ENCODE measurements at places on chromosomes 7 and 10.

- DNase-seq: no peak
These were observed 1.6 kb downstream of the DPYSL4 start for GRCh38 chr10:132188331-132188730.

GRCh38 chr10:103947799-103948516, 19.0 kb upstream of the SLK start:
- DNase-seq: no peak

DNA sequence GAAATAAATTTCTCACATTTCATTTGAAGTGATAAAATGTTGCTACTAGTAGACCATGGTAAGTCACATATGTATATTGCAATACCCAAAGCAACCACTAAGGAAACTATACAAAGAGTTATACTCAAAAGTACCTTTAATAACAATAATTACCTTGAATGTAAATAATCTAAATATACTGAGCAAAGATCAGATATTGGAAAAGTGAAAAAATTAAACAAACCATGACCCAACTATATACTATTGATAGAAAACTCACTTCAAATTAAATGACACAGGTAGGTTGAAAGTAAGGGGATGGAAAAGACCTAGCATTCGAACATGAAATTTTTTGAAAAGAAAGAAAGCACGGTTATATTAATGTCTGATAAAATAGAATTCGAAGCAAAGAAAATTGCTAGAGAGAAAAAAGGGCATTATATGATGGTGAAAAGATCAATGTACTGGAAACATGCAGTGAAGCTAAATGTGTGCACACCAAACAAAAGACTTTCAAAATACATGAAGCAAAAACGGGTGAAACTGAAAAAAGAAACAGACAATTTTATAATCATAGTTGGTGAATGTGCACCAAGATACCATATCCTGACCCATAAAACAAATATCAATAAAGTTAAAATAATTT, 29.1 kb downstream of the TFPI2 start:
- DNase-seq: no peak

- DNase-seq: no peak
These were observed 14.3 kb downstream of the CREB3L2 start for GRCh38 chr7:137987563-137987962.

- no peak for DNase-seq
These were observed 85.4 kb downstream of the MKX start for GRCh38 chr10:27660268-27660667.

- DNase-seq: no peak
These were observed 27.7 kb downstream of the RCC1L start for GRCh38 chr7:75045881-75046280.

GRCh38 chr7:101273206-101273605, 28.3 kb upstream of the FIS1 start:
- no peak for DNase-seq

GRCh38 chr7:119472408-119473038, 800.5 kb upstream of the KCND2 start:
- no peak for DNase-seq

DNA sequence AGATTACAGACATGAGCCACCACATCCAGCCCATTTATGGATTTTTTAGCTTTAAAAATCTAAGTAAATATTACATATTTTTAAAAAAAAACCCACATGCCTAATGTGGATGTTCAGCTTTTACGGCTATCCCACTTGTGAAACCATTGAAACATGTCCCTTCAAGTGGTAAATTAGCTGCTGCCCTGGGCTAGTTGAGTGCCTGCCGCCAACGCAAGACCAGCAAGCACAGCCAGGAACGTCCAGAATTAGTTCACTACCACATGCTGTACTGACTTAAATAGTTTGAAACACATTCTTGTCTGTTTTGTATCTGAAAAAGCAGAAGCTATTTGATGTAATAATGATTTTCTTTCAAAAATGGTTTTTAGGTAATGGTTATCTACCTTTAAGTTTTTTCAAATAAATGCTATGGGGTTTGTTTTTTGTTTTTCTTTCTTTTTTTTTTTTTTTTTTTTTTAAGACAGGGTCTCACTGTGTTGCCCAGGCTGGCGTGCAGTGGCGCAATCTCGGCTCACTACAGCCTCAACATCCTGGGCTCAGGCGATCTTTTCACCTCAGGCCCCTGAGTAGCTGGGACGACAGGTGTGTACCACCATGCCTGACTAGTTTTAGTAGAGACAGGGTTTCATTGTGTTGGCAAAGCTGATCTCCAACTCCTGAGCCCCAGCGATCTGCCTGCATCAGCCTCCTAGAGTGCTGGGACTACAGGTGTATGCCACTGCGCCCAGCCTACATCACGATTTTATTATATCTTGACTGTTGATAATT, 57.0 kb downstream of the KLRG2 start:
- no peak for DNase-seq

GRCh38 chr7:88200261-88200660, 19.6 kb downstream of the SRI start:
- DNase-seq: no peak

GRCh38 chr10:99693933-99694583, 34.7 kb downstream of the ENTPD7 start:
- DNase-seq: no peak

DNA sequence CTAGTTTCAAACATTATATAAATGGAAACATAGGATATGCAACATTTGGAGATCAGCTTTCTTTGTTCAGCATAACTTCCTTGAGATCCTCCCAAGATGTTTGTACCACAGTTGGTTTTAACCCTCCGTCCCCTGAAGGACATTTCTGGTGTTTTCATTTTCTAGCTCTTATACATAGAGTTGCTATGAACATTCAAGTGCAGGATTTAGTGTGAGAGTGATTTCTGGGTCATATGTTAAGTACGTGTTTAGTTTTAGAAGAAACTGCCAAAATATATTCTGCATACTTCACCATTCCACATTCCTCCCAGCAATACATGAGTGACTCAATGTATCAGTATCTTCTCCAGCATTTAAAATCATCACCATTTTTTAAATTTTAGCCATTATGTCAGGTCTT, 588.7 kb upstream of the PFKP start:
- DNase-seq: no peak

GRCh38 chr10:132382231-132382922, 14.6 kb upstream of the PWWP2B start:
- no peak for DNase-seq

DNA sequence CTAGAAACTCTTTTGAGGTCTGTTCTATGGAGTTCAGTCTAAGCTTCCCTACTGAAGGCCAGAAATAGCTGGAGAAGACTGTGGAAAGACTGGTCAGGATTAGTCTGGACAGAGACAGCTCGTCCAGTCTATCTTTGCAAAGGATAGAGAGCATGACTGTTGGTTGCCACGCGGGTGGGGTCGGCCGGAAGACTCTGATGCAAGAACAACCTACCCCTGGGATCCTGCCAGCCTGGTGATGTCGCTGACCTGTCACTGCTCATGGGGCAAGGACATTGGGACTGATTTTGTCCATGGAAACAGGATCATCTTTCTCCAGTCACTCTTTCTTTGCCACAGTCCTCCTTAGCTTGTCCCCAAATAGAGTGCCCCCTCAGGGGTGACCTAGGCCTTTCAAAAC, 337.6 kb upstream of the NPSR1 start:
- DNase-seq: no peak

DNA sequence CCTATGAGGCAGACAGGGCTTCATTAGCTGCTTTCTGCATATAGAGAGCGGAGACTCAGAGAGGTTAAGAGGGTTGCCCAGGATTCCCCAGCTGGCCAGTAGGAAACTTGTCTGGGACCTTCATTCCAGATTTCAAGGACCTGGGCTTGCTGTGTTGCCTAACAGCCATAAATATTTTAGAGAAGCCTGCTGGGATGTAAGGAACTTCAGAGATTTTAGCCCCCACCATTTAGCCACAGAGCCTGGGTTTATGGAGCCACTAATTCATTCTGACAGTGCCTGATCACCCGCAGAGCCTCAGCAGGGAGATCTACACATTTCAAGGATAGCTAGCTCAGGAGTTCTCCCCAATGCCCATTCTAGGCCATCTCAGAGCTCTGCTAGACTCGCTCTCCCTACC, 56.6 kb upstream of the TRUB1 start:
- no peak for DNase-seq

- DNase-seq: peak; percentile 12
These were observed 9.5 kb upstream of the ASAH2 start for GRCh38 chr10:50260791-50261281.

- DNase-seq: no peak
These were observed 85.6 kb downstream of the SDK1 start for GRCh38 chr7:3386423-3387190.

DNA sequence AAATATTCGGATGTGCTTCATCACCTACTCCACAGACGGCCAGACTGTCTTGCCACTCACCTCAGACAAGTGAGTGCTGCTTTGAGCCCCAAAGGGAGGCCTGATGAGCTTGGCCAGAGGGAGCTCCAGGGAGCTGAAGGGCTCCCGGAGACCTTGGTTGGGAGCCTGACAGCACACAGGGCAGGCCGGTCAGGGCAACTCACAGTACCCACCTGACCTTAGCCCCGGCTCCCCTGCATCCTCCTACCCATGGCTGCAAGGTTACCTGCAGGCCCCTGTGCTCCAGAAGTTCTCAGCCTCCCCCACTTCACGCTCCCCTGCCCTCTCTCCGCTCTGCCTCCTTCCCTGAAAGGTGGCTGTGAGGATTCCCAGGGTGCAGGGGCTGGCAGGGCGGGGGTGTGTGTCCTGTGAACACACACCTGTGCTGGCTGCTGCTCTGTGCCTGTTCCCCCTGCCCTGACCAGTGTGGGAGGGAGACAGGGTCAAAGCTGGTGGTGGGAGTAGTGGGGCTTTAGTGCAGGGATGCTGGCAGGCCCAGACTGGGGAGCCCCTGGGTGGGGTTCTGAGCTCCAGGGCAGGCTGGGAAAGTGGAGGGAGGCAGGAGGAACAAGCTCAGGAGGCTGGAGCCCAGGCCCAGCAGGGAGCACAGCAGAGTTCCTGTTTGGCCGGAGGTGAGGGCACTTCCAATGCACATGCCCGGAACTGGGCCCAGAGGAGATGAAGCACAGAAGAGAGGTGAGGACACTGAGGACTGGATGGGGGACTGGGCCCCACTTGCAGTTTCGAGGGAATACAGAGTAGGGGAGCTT, 7.2 kb downstream of the ANTXRL start:
- no peak for DNase-seq

DNA sequence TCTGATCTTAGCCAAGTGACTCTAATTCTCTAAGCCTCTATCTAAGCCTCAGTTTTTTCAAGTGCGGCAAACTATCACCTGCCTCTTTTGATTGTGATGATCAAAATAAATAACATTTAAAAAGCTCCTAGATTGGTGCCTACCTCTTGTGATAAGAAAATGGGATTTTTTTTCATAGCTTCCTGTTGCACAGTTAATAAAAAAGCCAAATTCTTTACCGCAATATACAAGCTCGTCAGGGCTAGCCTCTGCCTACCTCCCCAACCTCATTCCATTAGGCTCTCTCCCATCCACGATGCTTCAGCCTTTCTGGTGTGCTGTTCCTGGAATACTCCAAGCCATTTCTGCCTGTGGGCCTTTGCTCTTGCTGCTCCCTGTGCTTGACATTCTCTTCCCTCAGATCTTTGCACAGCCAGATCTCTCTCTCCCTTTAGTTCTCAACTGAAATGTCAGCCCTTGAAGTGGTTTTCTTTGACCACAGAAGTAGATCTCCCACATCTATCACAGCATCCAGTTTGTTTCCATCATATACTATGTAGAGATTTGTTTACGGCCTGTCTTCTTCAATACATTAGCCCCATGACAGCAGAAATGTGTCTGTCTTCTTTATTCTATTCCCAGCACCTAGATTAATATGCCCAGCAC, 48.8 kb downstream of the SFR1 start:
- no peak for DNase-seq

- no peak for DNase-seq
These were observed 6.9 kb downstream of the CDHR1 start for GRCh38 chr10:84201244-84201606.

DNA sequence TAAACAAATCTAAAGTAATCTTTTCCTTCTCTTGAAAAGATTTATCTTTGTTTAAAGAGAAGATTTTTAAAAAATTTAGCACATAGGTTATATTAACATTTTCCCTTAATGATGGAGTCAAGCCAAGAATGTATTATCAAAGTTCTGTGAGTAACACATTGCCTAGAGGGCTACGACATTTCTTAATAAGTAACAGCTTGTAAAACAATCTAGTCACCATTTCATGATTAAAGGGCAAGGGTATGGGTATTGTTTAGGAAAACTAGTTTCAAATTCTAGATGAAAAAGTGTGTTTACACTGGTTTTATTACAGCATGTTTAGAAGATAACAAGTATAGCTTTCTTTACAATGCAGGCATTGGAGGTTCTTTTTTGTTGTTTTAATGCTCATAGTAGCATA, 28.6 kb upstream of the LAMB4 start:
- no peak for DNase-seq

DNA sequence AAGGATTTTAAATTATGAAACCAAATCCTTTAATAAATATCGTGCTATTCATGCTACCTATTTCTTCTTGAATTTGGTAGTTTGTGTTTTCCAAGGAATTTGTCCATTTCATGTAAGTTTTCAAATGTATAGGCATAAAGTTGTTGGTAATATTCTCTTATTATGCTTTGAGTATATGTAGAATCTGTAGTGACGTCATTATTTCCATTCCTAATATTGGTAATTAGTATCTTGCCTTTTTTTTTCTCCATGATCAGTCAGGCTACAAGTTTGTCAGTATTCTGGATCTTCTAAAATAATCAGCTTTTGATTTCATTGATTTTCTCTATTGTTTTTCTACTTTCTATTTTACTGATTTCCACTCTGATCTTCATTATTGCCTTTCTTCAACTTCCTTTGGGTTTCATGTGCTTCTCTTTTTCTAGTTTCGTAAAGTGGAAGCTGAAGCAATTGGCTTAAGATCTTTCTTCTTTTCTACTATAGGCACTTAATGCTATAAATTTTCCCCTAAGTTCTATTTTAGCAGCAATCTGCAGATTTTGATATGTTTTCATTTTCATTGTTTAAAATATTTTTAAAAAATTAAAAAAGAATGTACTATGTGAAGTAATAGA, 156.5 kb upstream of the HDAC9 start:
- DNase-seq: no peak

DNA sequence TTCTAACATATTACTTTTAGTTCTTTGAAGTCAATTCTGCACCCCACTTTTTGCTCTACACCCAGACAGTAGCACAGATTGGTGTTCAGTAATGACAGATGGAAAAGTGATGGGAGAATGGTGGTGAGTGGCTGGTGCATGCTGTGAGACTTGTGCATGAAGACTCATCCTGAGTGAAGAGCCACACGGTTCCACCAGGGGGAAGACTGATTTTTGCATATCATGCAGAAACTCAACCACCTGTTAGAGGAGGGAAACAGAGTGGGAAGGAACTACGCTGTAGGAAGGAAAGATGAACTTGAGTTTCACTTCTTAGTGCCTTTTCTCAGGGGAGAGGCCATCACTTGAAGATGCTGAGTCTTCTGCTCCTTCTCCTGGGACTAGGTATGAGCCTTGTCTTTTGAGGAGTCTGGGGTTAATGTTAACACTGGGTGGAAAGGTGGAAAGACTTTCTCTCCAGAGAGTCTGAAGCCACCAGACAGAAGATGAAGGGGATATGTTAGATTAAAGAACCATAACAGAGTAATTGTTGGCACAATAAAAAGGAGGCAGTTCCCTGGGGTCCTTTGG, 9.3 kb upstream of the PRSS1 start:
- DNase-seq: no peak

Measured in GM12892 (cell line).